ENCODE measurements at places on chromosomes 11 and 22.
A peak's percentile ranks its signal among the peaks of the same experiment; 100 is the strongest.

GRCh38 chr22:46619830-46620501 is at the start of gene GRAMD4:
TSS of gene GRAMD4 (plus strand) at chr22:46620386. CDS start at chr22:46626800, 6,414 bp downstream.
- no peak for DNase-seq

DNA sequence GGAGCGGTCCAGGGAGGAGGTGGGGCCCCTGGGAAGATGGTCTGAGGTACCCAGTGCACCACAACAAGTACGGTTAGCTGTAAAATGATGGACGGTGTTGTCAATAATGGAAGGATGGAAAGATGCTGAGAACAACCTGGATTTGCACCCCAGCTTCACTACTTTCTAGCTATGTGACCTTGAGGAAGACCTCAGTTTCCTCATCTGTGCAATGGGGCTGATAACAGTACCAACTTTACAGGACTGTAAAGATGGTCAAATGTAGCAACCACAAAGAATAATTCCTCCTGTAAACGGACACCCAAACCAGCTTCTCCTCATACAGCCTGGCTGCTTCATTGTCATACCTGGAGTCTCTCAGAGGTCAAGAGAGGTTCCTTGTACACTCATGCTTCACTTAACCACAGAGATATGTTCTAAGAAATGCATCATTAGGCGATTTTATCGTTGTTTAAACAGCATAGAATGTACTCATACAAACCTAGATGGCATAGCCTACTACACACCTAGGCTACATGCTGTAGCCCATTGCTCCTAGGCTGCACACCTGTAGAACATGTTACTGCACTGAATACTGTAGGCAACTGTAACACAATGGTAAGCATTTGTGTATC is 65.5 kb upstream of the LMO2 start:
- DNase-seq: no peak

GRCh38 chr22:38839686-38840085 is 4.1 kb downstream of the NPTXR start:
- no peak for DNase-seq

DNA sequence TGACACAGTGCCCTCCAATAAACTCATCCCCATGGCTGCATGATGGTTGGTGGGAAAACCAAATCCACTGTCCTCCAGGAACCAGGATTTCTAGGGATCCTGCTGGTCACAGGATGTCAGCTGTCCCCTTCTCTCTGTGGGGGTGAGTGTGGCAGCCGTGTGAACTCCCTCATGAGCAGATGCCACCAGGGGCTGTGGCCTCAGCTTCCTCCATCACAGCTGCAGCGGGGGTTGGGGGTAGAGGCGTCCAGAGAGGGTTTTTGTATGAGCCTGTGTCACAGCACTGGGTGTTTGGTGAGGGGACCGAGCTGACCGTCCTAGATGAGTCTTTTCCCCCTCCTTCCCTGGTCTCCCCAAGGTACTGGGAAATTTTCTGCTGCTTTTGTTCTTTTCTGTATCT is 26.4 kb downstream of the IGLL5 start:
- DNase-seq: no peak

DNA sequence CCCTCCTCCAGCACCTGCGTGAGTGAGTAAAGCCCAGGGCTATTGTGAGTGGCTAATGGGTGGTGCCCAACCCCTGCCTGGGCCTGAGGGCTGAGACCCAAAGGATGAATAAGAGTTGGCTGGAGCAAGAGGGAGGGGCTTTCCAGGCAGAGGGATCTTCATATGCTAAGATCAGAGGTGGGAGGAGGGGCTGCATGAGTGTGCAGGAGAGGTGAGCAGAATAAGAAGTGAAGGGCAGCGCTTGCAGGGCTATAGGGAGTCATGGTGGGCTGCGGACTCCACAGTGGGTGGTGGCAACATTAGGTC is 3.9 kb downstream of the EMID1 start:
- DNase-seq: no peak

GRCh38 chr11:42625757-42626665 is 685.8 kb upstream of the API5 start:
- no peak for DNase-seq

- no peak for DNase-seq
These were observed 418.5 kb upstream of the SYN3 start for GRCh38 chr22:33476716-33477115.

DNA sequence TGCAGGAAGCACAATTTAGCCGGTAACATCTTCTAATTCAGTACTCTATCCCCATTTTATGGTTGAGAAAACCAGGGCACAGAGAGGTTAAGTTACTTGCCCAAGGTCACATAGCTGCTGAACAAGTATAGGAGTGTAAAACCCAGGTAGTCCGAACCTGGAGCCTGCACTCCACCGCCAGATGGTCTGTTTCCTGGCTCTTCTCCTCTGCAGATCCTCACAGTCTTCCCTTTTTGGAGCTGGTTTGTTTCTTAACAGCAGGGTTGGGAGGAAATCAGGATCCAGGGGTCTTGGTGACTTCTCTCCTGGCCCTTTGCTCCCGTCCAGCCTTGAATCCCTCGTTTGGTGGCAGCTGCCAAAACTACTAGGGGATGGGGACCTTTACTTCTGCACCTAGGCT is 12.0 kb downstream of the TSPAN18 start:
- DNase-seq: no peak

GRCh38 chr11:66344550-66345315 is at the start of gene BRMS1:
TSS of gene BRMS1 (minus strand) at chr11:66345104. CDS start at chr11:66342234, 2,870 bp downstream.
- DNase-seq: peak; percentile 94

DNA sequence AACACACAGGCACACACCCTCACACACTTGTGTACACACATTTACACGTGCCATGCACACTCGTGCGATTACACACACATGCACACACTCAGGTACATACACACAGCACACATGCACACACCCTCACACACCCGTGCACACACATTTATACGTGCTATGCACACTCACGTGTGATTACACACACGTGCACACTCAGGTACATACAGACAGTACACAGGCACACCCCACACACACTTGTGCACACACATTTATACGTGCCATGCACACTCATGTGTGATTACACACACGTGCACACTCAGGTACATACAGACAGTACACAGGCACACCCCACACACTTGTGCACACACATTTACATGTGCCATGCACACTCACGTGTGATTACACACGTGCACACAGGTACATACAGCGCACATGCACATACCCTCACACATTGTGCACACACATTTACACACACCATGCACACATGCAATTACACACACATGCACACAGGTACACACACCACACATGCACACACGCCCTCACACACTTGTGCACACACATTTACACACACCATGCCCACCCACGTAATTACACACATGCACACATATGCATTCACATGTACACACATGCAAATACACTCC is 4.6 kb downstream of the IFITM10 start:
- no peak for DNase-seq

- no peak for DNase-seq
These were observed 28.4 kb upstream of the SIK2 start for GRCh38 chr11:111573821-111574249.

- no peak for DNase-seq
These were observed 21.5 kb upstream of the PVALB start for GRCh38 chr22:36838119-36839030.

GRCh38 chr11:9315078-9315688 is 790 bp upstream of the TMEM41B start:
- DNase-seq: peak; percentile 52

- no peak for DNase-seq
These were observed 62.2 kb downstream of the MORC2 start for GRCh38 chr22:30906411-30906810.

DNA sequence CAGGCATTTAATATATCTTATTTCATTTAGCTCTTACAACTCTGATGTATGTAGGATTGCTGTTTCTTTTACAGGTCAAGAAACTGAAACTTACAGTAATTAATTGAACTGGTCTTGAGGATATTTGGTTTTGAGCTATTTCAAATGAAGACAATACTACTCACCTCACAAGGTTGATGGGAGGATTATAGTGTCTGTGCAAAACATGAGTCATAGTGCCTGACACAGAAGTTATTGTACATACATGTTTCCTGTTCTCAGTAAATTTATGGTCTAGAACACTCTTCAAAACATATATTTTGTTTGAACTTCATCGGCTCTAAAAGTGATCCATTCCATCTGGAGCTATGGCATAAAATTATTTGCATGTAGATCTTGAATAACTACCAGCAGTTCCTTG is 61.9 kb downstream of the CECR2 start:
- DNase-seq: no peak

DNA sequence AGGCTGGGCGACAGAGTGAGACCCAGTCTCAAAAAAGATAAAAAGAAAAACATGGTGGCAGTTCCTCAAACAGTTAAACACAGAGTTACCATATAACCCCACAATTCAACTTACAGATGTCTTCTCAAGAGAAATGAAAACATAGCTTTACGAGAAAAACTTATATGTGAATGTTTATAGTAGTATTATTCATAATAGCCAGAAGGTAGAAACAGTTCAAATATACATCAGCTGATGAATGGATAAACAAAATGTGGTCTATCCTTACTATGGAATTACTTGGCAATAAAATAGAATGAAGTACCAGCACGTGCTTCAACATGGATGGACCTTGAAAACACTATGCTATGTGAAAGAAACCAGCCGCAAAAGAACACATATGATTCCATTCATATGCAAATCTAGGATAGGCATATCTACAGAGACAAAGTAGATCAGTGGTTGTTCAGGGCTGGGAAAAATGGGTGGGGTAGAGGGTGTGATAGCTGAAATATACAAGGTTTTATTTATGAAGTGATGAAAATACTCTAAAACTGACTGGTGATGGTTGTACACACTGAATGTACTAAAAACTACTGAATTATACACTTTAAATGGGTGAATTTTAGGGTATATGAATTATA is 12.4 kb downstream of the NF2 start:
- no peak for DNase-seq

GRCh38 chr22:21582801-21583740 is 15.6 kb downstream of the UBE2L3 start:
- no peak for DNase-seq

DNA sequence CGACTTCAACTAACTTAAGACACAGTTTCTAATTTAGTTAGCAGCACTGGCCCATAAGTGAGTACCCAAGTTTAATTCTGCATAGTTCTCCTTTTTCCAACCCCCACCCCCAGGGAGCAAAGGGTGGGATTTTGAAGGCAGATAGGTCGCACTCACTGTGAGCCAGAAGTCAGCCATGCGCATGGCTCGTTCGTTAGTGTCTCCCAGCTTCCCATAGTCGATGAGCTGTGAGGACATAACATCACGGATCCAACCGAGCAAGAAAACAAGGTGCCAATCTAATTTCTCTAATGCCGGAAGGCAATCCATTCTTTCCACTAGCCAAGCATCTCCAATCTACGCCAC is 577 bp downstream of the MRPL17 start:
- DNase-seq: no peak

- DNase-seq: no peak
These were observed 16.3 kb downstream of the CPSF7 start for GRCh38 chr11:61413496-61413895.

DNA sequence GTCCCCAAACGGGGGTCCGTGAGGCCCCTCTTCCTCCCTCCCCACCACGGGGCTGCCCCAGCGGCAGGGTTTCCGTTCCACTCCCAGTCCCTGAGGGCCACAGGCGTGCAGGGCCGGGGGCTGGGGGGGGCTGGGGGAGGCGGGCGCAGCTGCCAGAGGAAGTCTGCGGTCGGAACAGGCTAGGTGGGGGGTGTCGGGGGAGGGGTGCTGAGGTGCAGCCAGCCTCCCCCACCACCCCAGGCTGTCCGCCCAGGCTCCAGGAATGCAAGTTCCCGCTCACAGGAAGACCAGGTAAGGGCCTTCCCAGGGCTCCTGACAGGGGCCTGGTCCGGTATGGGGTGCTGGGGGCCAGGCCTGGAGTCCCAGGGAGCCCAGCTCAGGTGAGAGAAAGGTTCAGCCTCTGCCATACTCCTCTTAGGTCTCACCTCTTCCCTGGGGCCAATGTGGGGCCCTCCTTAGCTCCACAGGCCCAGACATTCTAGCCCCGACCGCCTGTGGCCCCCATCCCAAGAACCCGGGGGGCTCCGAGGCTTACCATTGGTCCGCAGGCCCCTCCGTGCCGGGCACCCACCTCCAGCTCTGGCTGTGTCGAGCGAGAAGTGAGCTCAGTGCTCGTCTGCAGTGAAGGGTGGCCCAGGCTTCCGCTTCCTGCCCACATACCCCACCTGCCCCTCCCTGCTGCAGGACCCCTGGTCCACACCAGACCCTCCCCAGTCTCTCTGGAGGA is at the start of gene PTPRCAP:
TSS of gene PTPRCAP (minus strand) at position 601 of the 727 bp plus-strand sequence. CDS start at position 538, 63 bp downstream.
- DNase-seq: no peak

DNA sequence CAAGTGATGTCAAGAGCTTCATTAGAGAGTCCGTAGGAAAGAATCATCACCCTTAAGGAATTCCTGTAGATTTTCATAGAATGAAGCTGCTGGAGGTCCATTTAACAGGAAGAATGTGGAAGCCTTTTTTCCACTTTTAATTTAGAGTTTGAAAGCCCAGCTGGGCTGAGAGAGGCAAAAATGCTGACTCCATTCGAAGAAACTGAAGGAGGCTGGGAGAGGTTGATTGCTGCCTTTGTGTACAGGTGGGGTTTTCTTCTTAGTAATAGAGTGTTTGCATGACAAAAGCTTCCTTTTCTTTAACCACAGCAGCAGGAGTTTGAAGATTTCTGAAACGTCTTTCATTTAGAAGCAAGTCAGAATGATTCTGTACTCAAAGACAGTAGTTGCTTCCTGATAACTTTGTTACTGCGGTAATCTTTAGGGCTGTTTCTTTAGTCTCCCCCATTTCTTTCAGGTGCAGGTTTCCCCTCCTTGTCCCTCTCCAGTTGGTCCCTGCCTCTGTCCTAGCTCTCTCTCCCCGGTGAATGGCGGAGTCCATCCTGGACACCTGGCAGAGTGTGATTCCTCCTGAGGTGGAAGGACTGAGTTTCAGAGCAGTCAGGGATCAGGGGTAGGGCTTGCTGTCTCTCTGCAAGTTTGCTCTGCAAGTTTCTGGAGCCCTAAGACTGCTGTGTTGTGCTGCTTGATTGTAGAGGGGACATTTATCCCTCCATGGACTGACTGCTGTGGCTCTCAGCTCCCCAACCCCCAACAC is 166.2 kb downstream of the LDLRAD3 start:
- peak; percentile 25 for DNase-seq

- no peak for DNase-seq
These were observed 32.9 kb upstream of the TECTA start for GRCh38 chr11:121067962-121068647.

GRCh38 chr11:131999955-132000354 is 629.5 kb downstream of the NTM start:
- no peak for DNase-seq

Measured in NCI-H2227 treated with DMSO at 0.1 percent for 48 hours (cell line).